ENCODE measurements at places on chromosomes 3 and 15. TPM values are rescaled to one million over a fixed set of nuclear protein-coding genes. Genes with fewer than 3 reads are reported as not detected.

The MORC1 gene
- total RNA-seq, result not detected

The DIPK2A gene
- total RNA-seq, result 40.8 TPM

The GP5 gene
- total RNA-seq, result 0.10 TPM

The LRRC2 gene
- total RNA-seq, result 0.37 TPM

The SNRPA1 gene
- 27.8 TPM for total RNA-seq

All from cardiac ventricle fibroblast (primary cell).